ENCODE measurements at places on chromosomes 12 and 14.

DNA sequence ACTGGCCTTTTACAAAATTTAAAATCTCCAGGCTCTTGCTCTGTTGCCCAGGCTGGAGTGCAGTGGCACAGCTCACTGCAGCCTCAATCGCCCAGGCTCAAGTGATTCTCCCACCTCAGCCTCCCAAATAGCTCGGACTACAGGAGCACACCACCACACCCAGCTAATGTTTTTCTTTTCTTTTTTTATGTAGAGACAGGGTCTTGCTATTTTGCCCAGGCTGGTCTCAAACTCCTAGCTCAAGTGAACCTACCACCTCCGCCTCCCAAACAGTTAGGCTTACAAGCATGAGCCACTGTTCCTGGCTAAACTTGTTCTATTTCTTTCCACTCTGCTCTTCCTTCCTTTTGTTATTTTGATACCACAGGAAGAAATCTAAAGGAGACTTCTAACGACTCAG lies 15.2 kb downstream of the SYNJ2BP start:
- DNase-seq = no peak

- no peak for DNase-seq
Observed at GRCh38 chr12:7026854-7027253, 8.6 kb upstream of the LPCAT3 start.

GRCh38 chr14:24612196-24612595 lies 2.7 kb upstream of the GZMH start:
- DNase-seq = no peak

- no peak for DNase-seq
Observed at GRCh38 chr12:91417650-91418049, 235.0 kb upstream of the DCN start.

DNA sequence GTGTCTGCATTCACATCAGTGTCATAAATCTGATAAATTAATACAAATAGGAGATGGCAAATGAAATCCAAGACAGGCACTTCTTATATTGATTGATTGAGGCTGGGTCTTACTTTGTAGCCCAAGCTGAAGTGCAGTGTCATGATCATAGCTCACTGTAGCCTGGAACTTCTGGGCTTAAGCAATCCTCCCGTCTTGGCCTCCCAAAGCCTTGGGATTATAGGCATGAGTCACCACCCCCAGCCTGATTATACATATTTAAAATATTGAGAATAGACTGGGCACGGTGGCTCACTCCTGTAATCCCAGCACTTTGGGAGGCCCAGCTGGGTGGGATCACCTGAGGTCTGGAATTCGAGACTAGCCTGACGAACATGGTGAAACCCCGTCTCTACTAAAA lies 51.3 kb downstream of the MARK3 start:
- DNase-seq = no peak

DNA sequence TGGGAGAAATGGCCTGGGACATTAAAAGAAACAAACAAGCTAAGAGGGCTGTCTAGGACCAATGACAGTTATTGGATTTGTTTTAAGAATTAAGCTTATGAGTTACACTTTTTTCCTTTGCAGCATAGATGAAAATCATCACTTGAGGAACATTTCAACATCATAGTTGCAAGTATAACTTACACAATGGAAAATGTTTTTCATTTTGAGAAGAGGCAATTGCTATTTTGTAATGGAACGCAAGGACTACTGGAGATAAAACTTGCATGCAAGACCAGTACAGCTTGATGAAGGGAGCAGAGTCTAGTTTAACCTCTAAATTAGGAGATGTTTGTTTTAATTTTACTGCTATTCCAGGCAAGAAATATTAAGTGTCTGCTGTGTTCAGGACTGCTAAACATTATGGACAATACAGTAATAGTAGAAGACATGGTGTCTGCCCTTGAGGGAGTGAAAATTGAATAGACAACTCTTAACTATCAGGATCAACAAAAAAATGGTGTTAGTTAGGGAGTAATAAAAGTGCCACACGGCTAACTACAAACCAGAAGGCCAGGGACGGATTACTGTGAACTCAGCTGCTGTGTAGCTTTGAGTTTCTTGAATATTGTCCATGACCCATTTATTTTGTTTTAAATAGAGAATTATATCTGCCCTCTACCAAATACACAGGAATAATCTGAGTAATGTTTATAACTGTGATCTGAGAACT lies 374.5 kb downstream of the RAD51B start:
- DNase-seq = no peak

- DNase-seq = peak; percentile 91
Observed at GRCh38 chr12:109462868-109463692, 14.0 kb downstream of the KCTD10 start.

- DNase-seq = no peak
Observed at GRCh38 chr14:77883131-77883846, 83.4 kb downstream of the ADCK1 start.

DNA sequence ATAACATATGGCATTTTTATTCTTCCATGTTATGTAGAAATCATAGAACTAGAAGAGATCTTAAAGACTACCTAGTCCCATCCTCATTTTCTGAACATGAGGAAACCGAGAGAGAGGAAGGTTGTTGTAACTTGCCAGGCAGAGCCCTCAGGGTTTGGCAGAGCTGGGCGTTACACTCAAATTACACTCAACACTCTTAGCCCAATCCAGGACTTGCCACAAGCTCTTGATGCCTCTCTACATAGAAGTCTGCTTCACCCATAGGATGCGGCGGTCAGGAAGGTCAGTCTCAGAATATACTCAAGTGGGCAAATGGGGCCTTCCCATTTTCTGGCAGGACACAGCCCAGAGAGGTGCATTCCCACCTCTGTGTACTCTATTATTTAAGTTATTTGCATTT lies 208.1 kb downstream of the ZFP36L1 start:
- no peak for DNase-seq

- no peak for DNase-seq
Observed at GRCh38 chr12:48486679-48487078, 4.4 kb downstream of the C12orf54 start.

GRCh38 chr12:53324113-53324778 lies 2.8 kb upstream of the AAAS start:
- no peak for DNase-seq

- no peak for DNase-seq
Observed at GRCh38 chr12:74514098-74514872, 23.4 kb upstream of the ATXN7L3B start.

- no peak for DNase-seq
Observed at GRCh38 chr12:124699909-124700308, 132.5 kb upstream of the NCOR2 start.

DNA sequence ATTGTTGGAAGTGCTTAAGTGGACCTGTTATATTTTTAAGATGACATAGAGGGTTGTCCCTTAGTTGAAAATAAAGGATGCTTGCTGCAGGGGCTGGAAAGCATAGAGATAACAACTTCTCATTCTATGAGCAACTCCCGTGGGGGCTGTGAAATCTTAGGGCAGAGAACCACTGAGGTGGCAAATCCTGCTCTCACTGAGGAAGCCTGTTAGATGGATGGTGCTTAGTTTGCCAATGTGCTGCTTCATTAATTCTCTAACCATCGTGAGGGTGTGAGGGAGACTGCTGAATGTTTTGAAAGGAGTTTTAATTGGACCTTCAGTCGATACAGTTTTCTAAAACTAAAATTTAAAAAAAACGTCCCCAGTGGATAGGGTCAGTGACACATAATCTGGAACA lies 46.5 kb downstream of the PTPRO start:
- no peak for DNase-seq

DNA sequence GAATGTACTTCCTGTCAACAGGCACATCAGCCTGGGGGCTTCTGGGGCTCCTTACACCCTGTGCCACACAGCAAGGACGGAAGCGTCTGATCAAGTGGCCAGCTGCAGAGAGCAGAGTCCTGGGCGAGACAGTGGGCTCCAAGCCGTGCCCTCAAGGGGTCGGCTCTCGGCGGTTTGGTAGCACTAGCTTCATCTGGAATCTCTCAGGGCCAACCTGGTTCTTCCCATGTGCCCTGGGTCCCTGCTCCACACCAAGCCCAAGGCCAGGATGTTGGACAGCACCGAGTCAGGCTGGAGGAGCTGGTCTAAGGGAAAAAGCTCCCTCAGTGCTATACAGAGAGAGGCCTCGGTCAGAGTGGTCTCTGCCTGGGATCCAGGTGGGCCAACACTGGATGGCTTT lies 20.5 kb downstream of the DIO3 start:
- DNase-seq = no peak

DNA sequence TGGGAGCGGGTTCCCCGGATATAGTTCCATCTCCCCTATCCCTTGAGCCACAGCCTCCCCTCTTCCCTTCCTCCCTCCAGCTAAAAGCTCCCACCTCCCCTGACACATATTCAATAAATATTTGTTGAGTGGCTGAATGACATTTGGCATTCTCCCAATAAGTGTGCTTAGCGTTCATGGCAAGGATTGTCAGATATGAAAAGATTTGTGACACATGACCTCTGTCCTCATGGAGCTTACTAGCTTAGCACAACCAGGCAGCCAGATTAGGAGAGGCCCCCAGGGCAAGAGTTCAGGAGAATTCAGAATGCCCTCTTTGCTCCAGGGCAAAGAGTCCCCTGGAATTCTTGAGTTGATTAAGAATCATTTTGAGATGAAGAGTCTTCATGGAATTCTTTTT lies 22.5 kb upstream of the SLC6A12 start:
- no peak for DNase-seq

DNA sequence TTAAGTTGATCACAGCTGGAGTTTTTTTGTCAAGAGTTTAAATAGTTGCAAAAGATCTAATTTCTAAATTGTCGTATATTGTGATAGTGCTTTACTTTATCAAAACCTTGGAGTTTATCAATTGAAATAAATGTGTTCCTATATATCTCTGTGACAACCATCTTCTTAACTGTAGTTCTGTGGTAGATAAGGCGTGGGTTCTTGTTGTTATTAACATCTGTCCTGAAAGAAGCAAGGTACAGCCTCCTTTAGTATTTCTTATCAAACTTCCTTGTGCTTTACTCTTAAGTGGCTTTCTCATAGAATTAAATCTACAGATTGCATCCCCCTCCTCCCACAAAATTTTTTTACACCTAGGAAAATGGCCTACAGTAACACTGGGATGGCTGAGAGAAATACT lies 7.3 kb downstream of the SCYL2 start:
- no peak for DNase-seq

DNA sequence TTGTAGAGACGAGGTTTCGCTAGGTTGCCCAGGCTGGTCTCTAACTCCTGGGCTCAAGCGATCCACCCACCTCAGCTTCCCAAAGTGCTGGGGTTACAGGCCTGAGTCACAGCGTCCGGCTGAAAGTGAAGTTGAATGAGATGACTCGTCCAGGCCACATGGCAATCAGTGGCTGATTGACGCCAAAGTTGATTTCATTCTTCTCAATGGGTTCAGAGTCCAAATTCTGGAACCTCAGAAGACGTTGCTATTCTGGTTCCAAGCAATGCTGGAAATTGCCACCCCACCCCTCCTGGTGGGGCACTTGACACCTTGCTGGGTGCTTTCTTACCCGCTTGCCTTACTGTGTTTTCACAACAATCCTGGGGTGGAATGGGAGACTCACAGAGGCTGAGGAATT lies 14.9 kb downstream of the ABCB9 start:
- no peak for DNase-seq

DNA sequence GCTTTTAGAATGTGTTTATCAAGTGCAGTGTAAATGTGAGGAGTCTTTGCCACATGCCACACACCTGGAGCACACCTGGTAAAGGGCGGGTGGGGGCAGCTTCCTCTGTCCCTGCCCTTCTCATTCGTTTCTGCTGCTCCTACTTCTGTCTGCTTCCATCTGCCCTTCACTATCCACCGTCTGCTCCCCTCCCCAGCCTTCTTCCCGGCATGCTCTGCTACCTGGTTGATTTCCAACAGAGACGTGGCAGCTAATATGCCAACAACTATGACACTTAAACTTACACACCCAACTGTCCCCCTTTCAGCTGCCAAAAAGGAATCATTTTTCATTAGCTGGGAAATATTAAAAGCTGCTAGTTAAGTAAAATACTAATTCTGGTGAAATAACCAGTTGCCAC lies 9.1 kb upstream of the CARMIL3 start:
- no peak for DNase-seq

DNA sequence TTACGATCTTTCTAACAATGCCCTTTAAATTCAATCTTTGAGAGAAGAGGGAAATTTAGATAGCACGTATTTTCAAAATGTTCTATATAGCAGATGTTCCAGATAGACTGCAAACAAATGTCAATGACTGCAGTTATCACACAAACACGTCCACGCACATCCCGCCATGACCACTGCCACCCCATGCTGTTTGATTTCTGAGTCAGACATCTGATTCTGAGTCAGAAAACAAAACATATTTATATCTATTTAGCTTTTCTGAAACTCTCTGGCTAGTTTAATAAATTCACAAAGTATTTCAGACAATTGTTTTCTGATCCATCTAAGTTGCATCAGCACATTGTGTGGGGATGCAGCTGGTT lies 105.9 kb upstream of the BCAT1 start:
- DNase-seq = no peak

DNA sequence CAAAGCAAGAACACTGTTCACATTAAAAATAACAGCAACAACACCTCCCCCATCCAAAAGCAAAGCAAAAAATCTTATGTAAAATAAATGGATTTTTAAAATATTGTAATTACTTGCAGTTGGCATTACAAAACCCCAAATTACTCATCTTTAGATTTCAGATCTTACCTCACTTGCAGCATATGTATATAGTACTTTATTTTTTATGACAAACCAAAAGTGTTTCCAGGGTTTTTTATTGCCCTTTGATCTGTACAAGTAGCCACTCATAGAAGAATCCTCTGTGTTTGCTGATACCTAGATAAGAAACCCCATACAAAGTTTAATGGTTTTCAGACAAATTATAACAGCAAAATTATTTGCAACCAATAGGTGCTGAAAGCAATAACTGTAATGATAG lies 12.2 kb upstream of the NR2C1 start:
- no peak for DNase-seq

- DNase-seq = no peak
Observed at GRCh38 chr14:64612971-64613666, 63.4 kb downstream of the PPP1R36 start.

DNA sequence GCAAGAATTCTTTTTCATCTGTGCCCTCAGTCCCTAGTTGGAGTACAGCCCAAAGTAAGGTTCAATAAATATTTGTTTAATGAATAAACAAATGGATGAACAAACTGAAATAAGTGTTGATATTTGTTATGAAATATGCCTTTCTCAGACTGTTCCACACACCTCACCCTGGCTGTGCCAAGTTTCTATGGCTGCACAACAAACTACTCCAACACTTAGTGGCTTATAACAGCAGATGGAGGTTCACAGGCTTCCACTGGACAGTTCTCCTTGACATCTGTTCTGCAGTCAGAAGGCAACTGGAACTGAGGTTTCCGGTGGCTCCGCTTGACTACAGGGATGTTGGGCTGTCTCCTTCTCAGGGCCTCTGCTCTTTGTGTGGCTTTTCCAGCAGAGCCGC lies 197.1 kb downstream of the RGS6 start:
- DNase-seq = no peak

DNA sequence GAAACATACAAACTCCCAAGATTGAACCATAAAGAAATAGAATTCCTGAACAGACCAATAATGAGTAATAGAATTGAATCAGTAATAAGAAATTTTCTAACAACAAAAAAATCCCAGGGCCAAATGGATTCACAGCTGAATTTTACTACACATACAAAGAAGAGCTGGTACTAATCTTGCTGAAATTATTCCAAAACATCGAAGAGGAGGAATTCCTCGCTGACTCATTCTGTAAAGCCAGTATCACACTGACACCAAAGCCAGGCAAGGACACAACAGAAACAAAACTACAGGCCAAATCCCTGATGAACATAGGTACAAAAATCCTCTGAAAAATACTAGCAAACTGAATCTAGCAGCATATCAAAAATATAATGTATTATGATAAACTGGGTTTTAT lies 367.8 kb upstream of the CLEC14A start:
- DNase-seq = no peak

Measured in COLO829 (cell line).